ENCODE measurements at places on chromosomes 3 and 15. TPM values are rescaled to one million over a fixed set of nuclear protein-coding genes. Genes with fewer than 3 reads are reported as not detected.

OR5AC2 gene
- total RNA-seq: not detected

DPPA2 gene
- total RNA-seq: not detected

SIDT1 gene
- total RNA-seq: not detected

SAXO2 gene
- total RNA-seq: 1.3 TPM

THAP10 gene
- total RNA-seq: 1.8 TPM

PATL2 gene
- total RNA-seq: 0.44 TPM

CDCP1 gene
- total RNA-seq: 88.0 TPM

MRPS11 gene
- total RNA-seq: 23.2 TPM

TMIE gene
- total RNA-seq: 0.22 TPM

ZNF80 gene
- total RNA-seq: not detected

TMEM158 gene
- 453 TPM for total RNA-seq

CDHR4 gene
- total RNA-seq: not detected

KBTBD13 gene
- not detected for total RNA-seq

DNASE1L3 gene
- total RNA-seq: not detected

INO80 gene
- total RNA-seq: 19.7 TPM

FEZF2 gene
- not detected for total RNA-seq

PAK6 gene
- under 0.01 TPM for total RNA-seq

DZIP1L gene
- total RNA-seq: 20.8 TPM

NPAP1 gene
- total RNA-seq: not detected

GOLGA8M gene
- not detected for total RNA-seq

BNC1 gene
- 26.5 TPM for total RNA-seq

CASR gene
- not detected for total RNA-seq

HRH1 gene
- total RNA-seq: 27.8 TPM

IGSF10 gene
- 0.14 TPM for total RNA-seq

GOLGA6D gene
- not detected for total RNA-seq

Measured in placental pericyte (primary cell).